ENCODE measurements at places on chromosomes 16 and 17.

DNA sequence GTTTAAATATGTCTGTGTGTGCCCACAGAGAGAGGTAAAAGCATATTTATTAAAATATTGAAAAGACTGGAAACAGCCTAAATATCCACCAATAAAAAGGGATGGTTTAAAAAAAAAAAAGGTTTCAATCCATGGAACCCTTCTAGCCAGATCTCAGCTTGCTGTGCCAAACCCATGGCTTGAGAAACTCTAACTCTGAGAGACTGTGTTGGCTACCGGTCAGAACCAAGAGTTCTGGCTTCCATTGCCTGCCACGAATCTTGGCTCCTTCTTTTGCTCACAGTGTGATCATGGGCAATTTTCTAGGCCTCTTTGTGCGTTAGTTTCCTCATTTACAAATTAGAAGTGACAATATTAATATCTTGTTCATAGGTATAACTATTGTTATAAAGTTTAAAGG lies 201.3 kb upstream of the IRX3 start:
- DNase-seq, result peak; percentile 37

DNA sequence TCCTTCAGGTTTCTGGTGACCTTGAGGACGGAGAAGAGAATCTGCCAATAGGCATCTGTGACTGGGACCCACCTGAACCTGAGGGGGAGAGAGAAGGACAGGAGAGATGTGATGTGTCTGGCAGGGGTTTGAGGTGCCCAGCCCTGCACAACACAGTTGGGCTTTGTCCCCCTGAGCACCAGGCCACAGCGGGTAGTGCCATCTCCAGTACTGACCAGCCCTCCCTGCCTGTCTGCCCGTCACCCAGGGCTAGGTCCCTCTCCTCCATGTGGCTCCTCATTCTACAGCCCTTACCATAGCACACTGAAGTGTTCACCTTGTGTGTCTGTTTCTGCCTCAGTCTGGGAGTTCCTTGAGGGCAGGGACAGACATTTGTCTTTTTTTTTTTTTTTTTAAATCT lies 30.8 kb downstream of the NLRP1 start:
- no peak for DNase-seq

- DNase-seq, result no peak
Observed at GRCh38 chr17:48179071-48179945, 71.7 kb downstream of the SNX11 start.

DNA sequence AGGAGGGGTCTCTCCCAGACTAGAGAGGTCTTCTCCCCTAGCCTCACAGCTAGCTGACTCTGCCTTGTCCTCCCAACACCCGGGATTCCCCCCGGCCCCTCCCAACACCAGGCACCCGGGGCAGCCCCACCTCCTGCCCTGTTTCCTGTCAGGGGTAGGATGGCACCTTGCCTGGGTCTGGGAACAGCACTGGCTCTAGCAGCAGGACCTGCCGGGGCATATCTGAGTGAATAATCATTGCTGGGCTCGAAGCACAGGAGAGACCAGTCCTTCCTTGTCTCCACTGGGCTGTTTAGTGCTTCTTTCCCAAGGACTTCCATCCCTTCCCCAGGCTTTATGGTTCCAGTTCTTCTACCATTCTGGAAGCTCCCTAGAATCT lies 25.7 kb downstream of the MINK1 start:
- no peak for DNase-seq

DNA sequence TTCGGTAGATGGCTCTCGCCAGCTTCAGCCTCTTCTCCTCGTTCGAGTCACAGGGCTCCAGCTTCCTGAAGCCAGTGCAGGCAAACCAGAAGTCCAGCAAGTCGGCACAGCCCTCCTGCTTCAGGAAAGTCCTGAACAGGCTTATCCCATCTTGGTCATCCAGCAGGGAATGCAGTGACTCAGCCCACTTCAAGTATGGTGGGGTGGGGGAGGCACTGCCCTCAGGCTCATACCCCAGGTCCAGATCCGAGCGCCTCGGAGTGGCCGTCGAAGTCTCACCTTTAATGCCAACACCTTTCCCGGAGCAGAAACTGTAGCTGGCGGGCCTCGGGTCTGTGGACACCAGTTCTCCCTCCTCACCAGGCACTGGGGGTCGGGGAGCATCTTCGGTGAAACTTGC lies 5.9 kb downstream of the AXIN1 start:
- DNase-seq, result no peak

DNA sequence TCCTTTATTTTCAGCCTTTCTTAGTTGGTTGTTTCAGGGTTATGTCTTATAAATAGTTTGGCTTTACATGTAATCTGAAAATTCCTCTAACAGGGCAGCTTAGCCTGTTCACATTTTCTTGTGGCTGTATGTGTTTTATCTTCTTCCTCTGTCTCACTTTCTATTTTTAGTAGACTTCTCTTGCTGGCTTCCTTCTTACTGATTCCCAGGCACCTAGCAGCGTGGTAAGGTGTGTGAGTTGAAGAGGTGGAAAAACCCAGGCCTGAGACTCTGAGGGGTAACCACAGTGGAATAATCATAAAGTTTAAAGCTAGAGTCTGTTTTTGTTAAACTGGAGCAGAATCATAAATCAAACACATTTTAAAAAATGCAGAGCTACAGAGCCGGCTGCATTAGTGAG lies 190.9 kb downstream of the LGALS9B start:
- no peak for DNase-seq

DNA sequence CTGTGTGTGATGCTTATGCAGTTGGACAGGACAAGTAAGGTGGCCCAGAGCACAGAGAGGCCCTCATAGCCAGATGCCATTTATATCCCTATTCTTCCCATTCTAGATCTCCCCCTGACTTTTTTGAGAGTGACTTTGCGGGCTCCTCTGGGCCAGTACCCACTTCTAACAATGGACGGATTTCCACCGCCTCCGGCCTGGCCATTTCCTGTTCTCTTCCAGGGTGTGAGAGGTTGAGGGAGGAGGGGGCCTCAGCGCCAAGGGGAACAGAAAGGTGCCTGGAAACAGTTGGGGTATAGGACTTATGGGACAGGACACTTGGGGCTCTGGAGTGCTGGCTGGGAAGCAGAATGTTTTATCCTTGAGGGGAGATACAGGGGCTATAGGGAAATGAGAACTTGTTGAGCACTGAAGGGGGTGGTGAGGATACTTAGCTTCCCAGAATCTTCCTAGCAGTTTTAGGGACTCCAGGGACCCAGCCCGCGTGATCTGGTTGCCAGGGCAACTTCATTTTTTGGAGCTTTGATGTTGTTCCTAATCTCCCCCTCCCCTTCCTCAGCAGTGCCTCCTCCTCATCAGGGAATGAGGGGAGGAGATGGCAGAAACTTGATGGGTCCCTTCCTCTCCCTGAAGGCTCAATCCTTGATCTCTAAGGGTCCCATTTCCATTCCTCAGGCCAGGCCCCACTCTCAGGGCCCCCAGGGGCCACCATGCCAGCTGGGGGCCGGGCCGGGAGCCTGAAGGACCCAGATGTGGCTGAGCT lies 3.6 kb downstream of the TAOK2 start:
- no peak for DNase-seq

GRCh38 chr16:53061701-53062159 lies 6.9 kb downstream of the CHD9 start:
- no peak for DNase-seq

DNA sequence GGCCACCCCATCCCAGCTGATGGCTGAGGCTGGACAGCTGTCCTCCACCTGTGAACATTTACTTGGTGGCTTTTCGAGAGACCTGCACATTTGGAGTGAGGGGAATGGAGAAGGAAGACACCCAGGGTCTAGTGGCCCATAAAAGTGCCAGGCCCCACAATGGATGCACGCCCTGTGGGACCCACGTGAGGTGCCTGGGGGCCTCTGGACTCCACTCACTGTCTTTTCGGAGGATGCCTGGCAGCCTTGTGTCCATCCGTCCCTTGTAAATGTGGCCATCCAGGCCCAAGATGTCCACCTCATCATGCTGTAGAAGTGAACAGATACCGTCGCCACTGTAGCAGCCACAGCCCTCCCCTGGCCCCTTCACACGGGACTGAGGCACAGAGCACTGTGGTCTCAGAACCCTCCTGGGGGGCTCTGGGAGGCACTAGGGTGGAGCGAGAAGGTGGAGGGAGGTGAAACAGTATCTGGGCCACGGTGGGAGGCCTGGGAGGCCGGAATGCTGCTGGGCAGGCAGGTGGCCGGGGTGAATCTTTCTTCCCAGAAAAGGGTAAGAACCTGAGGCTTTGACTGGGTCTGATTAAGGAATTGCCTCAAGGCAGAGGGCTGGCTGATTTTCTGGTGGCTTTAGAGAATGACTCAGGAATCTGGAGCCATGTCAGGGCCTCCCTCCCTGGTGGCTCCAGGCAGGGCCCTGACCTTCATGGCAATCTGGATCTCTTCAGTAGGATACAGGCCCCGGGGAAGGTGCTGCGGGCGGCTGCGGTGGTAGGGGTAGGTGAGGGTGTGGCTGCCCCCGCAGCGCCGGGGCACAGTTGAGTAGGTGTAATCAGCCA lies 11.5 kb downstream of the UBALD2 start:
- no peak for DNase-seq

GRCh38 chr16:66099306-66099705 lies 267.2 kb upstream of the CDH5 start:
- no peak for DNase-seq

DNA sequence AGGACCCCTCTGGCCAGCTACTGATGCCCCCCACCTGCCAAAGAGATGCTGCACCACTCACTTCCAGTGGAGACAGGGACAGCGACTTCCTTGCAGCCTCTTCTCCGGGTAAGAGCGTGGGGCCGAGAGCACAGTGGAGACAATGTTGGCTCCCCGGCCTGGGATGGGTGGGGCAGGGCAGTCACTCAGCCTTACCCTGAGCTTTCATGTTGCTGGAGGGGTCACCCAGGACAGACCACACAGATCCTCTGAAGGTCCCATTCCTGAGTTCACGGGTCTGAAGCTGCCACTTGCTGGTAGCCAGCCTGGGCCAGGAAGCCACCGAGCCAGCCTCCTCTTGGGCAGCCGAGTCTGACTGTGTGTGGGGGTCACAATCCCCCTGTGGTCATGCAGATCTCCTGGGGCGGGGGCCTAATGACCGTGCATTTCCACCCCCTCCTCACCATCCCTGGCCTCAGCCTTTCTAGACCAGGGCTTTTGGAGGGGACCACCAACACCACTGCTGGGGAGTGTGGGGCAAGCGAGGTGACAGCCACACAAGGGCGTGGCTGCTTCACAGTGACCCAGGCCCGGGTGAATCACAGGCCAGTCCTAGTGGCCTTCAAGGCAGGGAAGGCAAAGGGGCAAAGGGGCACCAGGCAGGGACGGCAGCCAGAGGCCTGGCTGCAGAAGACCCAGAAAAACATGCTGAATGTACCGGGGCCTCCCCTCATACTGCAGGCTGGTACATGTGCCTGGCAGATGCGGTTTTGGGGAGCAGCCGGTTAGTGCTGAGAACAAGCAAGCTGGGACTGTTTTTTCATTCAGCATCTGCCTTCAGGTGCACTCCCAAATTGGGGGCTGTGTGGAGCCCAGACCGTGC lies 10.4 kb downstream of the TAF1C start:
- DNase-seq, result no peak

All from tibial nerve (tissue), 4 donors.